ENCODE measurements at places on chromosomes 7 and 10. TPM values are rescaled to one million over a fixed set of nuclear protein-coding genes. Genes with fewer than 3 reads are reported as not detected.

Gene NEUROD6
- total RNA-seq: not detected

Gene ZRANB1
- 37.5 TPM for total RNA-seq

Gene CDNF
- 2.6 TPM for total RNA-seq

Gene CALHM2
- total RNA-seq: 47.3 TPM

Gene OPALIN
- not detected for total RNA-seq

Gene ZNF277
- 40.2 TPM for total RNA-seq

Gene FRMD4A
- 18.6 TPM for total RNA-seq

Gene BMPER
- total RNA-seq: 2.3 TPM

Gene GSAP
- 43.1 TPM for total RNA-seq

Gene VWDE
- 15.1 TPM for total RNA-seq

Gene TLX1
- not detected for total RNA-seq

Gene FKBP6
- total RNA-seq: not detected

GRCh38 chr10:52170776-52171175 lies 143.3 kb upstream of the DKK1 start:
- no peak for DNase-seq

- no peak for DNase-seq
These were observed 101.2 kb upstream of the PDGFA start for GRCh38 chr7:620885-621284.

- DNase-seq: peak; percentile 90
These were observed 15.7 kb downstream of the ZFAND2A start for GRCh38 chr7:1144269-1144771.

- DNase-seq: no peak
These were observed 30.5 kb upstream of the GNAT3 start for GRCh38 chr7:80542398-80542797.

DNA sequence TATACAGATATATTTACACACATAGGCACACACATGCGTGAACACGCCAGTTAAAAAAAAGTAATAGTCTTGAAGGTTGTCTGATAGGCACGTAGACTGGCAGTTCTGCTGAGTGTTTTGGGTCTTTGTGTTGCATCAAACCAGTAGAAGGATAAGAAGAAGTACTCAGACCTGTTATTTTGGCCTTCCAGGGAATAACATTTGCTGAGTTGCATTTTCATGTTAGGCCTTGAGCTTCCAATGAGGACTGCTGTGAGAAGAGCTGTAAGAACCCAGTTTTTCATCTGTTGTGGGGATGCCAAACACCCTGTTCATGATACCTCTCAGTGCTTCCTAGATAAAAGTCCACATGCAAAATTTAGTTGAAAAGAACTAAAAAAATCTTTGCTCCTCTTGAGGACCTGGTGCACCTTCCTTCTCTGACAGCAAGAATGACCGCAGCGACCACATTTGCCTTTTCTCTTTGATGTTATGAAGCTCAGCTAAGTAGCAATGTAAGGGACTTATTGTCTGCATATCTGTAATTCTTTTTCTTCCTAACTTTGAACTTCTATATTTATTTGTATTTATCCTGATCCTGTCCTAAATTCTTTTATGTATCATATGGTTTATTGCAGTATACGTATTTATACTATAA lies 27.2 kb downstream of the HIPK2 start:
- no peak for DNase-seq

GRCh38 chr10:127911218-127911866 lies 4.4 kb downstream of the PTPRE start:
- DNase-seq: no peak

DNA sequence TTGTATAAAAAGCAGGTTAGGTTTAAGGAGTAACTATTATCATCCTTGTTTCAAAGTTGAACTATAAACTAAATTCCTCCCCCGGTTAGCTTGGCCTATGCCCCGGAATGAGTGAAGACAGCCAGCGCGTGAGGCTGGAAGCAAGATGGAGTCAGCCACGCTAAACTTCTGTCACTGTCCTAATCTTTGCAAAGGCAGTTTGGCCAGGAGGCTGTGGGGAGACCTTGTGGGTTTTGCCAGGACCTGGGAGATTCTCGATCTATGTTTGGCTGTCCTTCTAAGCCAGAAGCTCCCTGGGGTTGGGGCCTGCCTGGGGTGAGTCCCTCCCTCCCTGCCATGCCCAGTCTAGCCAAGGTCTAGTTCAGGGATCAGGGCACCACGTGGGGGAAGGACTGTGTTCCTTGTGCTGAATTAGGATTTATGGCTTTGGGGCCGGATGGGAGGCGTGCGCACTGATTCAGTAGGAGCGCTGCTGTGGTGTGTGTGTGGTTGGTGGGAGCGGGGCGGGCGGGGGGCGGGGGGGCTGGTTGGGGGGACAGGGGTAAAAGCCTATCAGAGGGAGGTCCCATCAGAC lies 871 bp upstream of the GTF2IRD1 start:
- no peak for DNase-seq

- DNase-seq: no peak
These were observed 90.9 kb upstream of the TCF7L2 start for GRCh38 chr10:112858986-112859651.

GRCh38 chr10:74824184-74824899 lies 2.1 kb upstream of the KAT6B start:
- peak; percentile 16 for DNase-seq

DNA sequence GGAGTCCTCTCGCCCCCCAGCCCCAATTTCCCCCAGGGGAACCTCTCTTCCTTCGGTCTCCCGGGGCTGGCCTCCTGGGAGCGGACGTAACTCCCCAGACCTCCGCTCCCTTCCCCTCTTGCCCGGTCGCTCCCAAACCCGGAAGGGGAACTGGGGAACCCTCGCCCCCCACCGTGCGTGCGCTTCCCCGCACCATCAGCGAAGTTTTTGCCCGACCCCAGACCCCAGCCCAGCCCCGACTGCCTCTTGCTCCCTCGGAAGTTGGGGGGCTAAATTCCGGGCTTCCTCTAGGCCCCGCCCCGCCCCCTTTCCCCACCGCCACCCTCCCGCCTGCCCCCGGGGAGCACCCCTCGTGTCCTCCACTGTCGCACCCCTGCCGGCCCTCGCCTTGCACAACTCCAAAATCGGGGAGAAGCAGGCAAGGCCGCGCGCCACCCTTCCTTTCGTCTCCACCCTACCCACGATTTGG lies 436 bp downstream of the GNB2 start:
- DNase-seq: peak; percentile 40

DNA sequence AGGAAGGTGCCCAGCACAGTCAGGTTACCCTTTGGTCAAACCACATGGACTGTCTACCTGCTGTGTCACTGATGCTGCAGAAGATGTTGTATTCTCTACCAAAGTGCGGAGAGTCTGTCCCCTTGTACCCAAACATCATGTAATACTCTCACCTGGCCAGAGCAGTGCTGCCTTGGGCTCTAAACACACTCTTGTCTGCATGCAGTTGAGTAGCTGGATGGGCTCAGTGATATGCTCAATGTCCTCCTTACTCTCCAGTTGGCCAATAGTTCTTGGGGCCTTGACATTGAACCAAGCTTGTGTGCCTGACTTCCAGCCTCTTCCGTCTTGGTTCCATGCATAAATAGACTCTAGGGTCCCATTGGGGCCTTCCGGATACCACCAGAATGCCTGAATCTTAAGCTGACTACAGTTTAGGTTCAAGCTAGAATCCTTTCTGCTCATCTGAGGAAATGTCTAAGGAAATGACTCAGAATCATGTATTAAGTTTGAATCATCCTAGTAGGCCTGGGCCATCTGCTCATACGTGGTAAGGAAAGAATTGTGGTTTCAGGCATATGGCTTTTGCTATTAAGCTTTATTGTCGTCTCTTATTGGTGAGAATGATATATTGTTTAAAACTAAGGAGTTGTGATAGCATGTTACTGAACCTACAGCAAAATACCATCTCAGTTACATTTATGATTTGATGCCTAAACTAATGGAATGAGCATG lies 118.0 kb downstream of the OTUD1 start:
- DNase-seq: no peak

GRCh38 chr10:25694971-25695370 lies 239.1 kb upstream of the MYO3A start:
- no peak for DNase-seq

- DNase-seq: no peak
These were observed 24.7 kb downstream of the ST7 start for GRCh38 chr7:116978006-116978405.

DNA sequence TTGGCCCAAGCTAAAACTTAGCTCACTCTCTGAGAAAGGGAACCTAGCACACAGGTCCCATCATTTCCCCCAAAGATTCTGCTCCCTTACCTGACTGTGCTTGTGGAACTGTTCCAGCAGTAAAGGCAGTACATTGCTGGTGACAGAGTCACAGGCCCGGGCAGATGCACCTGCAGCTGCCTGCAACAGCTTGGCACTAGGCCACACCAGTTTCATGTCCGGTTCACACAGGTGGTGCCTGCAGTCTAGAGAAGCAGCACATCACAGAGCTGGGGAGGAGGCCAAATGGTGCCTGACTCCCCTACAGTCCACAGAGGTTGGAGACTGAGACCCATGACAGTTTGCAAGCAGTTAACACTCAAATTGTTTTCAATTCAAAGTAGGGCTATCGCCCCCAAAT lies 22.2 kb downstream of the ZDHHC16 start:
- no peak for DNase-seq

DNA sequence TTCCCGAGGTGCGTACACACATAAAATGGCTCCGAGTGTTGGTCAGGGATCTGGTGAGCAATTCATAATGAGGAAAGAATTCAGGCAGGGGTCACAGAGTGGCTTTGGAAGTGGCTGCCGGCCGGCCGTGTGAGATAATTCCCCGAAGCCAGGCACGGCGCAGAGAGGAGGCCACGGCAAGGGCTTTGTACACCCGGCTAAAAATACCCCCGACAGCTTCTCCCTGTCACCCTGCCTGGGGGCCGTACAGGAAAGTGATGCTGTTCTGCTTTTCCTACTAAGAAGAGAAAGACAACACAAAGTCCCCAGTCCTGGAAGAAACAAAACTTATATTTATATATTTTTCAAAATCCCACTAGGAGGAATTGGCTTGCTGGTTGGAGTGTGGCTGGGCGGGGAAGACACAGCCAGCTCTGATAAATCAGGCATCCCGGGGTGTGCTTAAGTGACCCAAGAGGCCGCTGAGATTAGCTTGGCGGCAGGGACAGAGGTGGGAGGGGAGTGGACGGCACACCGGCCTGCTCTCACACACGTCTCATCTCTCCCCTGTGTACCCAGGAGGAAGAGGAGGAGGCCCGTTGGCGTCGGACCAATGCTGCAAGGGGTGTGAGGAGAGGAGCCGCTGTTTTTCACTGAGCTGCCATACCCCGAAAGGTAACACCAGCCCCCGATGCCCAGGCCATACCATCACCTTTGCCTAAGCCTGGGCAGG lies 70.5 kb downstream of the ZMIZ1 start:
- DNase-seq: no peak

DNA sequence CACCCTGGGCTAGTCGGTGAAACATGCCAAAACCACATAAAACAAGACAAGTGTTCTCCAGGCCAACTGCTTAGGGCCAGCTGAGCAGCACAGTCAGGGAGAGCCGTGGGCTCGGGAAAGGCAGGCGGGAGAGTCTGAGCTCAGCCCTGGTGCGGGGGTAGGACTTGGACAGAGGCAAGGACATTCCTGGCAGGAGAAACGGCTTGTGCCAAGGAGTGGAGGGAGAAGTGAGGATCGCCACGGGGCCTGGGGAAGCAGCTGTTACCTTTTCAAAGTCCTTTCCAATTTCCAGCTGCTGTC lies 4.2 kb downstream of the ELN start:
- peak; percentile 55 for DNase-seq
